Amniotic stem cell (primary cell): ENCODE measurements at places on chromosomes 7 and 10.

- no peak for DNase-seq
These were observed 32.5 kb downstream of the BNIP3 start for GRCh38 chr10:131949041-131949862.

- no peak for DNase-seq
These were observed 115.9 kb downstream of the TRIM24 start for GRCh38 chr7:138575897-138576428.

GRCh38 chr10:62373995-62374861 is at the start of gene ZNF365:
ZNF365 (plus strand) TSS chr10:62374369; CDS start chr10:62376194, 1,825 bp downstream.
- no peak for DNase-seq

GRCh38 chr10:43731486-43731885 is 82.8 kb upstream of the ZNF32 start:
- no peak for DNase-seq

DNA sequence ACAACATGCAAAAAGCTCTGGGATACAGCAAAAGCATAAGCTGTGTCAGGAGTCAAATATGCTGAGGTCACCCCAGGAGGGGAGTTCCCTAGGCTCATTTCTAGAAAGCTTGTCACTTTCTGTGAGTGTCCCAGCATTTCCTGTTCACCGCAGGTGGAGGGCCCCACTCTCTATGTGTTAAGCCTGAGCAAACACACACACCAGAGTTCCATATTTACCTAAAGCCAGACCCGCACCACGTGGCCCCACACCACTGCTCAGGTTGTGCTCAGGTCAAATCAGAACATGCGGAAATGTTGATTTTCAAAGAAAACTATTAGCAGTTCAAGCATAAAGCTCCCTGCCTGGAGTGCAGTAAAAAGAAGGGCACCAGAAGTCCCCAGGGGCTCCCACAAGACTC is 259.6 kb upstream of the PPP2R2D start:
- DNase-seq = no peak

DNA sequence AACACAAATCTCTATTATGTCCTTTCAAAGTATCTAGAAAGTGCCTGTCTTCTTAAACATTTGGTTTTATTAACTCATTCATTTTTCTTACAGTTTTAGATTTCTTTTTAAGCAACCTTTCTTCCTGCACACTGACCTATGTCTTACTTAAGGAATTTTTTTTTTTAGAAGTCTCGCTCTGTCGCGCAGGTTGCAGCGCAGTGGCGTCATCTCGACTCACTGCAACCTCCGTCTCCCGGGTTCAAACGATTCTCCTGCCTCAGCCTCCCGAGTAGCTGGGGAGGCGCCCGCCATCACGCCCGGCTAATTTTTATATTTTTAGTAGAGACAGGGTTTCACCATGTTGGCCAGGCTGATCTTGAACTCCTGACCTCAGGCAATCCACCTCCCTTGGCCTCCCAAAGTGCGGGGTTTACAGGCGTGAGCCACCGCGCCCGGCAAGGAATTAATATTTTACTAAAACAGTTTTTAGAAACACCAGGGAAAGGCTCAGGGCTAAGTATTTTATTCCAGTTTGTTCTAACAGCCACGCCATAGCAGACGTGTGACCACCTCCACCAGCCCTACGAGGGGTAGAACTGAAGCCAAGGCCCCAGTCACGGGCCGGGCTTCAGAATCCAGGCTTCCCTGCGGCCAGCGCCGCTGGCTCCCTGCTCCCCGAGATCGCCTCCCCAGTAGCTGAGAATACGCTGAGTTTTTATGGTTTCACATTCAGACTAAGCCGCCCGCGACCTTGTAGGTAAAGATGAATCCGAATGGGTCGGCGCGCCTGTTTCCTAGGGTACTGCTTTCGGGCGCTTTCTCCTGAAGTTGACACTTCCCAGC is 941 bp upstream of the LUC7L2 start:
- no peak for DNase-seq

DNA sequence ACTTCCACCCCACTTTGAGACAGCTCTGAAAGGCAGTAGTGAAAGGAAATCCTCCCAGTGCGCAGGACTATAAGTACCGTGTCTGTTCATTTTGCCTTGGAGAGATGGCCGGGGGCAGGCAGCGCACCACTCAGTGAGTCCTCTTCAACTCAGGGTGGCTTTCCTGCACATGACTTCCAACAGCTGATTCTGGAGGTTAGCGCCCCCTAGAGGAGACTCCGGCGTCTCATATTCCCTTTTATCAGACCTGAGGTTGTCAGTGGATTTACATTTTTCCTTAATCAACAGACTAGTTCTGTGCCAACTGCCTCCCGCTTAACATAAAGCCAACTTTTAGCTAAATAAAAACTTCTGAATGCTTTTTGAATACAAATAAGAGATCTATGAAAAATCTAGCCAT is 101.0 kb downstream of the HERPUD2 start:
- no peak for DNase-seq
